T-cell (primary cell): ENCODE measurements at places on chromosomes 12 and 14.

DNA sequence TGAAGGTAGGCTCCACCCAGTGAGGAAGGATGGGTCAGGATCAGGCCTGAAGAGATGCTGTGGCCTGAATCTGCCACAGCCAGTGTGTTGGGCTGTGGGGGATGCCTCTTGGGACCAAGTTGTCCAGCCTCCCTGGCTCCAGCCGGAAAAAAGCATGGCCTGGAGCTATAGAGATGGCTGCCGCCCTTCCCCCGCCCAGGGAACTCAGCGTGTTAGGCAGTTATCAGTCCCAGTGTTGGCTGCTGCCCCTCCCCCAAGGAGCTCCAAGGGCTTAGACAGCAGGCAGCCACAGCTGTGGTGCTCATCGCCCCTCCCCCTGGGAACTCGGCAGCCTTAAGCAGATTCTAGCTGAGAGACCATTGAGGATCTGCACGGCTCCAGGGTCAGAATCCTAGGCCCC lies 158.0 kb downstream of the CAPZA3 start:
- H3K27me3 ChIP-seq: peaks cover 12% of the 10 kb centered on the region
- no peaks in the 10 kb centered on the region for H3K4me1 ChIP-seq
- no peak overlapping the region for H3K27ac ChIP-seq
- no peaks in the 10 kb centered on the region for H3K36me3 ChIP-seq
- DNase-seq: no peak

- H3K27ac ChIP-seq: no peak overlapping the region
- H3K36me3 ChIP-seq: no peaks in the 10 kb centered on the region
- H3K4me1 ChIP-seq: peaks cover 4% of the 10 kb centered on the region
- DNase-seq: no peak
- no peak overlapping the region for H3K4me3 ChIP-seq
These were observed 116.7 kb downstream of the LMNTD1 start for GRCh38 chr12:25436206-25437030.

DNA sequence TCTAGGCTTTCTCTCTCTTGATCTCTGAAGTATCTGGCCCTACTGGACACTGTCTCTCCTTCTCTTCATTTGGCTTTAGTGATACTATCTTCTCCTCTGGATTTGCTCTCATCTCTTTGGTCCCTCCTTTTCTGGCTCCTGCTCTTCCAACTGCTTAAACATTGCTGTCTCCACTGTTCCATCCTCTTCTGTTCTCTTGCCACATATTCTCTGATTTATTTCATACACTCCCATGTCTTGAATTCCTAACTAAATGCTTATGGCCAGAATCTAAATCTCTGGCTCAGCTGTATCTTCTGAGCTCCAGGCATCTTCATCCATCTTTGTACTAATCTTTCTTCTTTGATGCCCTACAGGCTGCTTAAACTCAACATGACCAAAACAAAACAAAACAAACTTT lies 25.5 kb upstream of the PCED1B start:
- H3K27ac ChIP-seq: no peak overlapping the region
- H3K36me3 ChIP-seq: no peaks in the 10 kb centered on the region
- no peaks in the 10 kb centered on the region for H3K4me1 ChIP-seq
- DNase-seq: no peak
- H3K27me3 ChIP-seq: no peaks in the 10 kb centered on the region

DNA sequence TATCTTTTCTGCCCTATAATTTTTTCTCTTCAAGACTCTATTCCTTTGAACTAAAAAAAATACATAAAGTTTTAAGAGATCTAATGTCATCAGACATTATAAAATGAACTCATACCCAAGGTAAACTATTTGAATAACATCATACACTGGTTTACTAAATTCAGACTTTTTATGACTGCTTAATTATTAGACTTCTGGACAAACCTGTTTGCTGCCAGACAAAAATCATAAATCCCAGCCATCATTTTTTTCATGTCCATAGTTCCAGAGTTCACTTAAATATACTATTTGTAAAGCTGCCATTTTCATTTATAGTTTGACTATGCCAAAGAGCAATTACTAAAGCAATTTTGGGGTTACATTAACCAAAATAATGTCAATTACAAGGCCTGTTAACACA lies 34.0 kb downstream of the USP44 start:
- no peaks in the 10 kb centered on the region for H3K27me3 ChIP-seq
- H3K27ac ChIP-seq: no peak overlapping the region
- H3K4me3 ChIP-seq: no peak overlapping the region
- H3K36me3 ChIP-seq: peaks cover 24% of the 10 kb centered on the region
- no peak for DNase-seq

- H3K4me3 ChIP-seq: no peak overlapping the region
- DNase-seq: peak; percentile 79
- H3K4me1 ChIP-seq: peaks cover 5% of the 10 kb centered on the region
- H3K27ac ChIP-seq: no peak overlapping the region
These were observed 51.3 kb downstream of the CPSF6 start for GRCh38 chr12:69290545-69291277.

- H3K4me3 ChIP-seq: peak overlapping the region; percentile 90
- no peaks in the 10 kb centered on the region for H3K4me1 ChIP-seq
- no peak for DNase-seq
- no peaks in the 10 kb centered on the region for H3K36me3 ChIP-seq
- H3K27ac ChIP-seq: peak overlapping the region; percentile 68
- H3K27me3 ChIP-seq: no peaks in the 10 kb centered on the region
These were observed 445 bp downstream of the CERS5 start for GRCh38 chr12:50166799-50167048.

GRCh38 chr14:75657331-75657730 lies 3.3 kb downstream of the ERG28 start:
- H3K27ac ChIP-seq: no peak overlapping the region
- H3K36me3 ChIP-seq: peaks cover 40% of the 10 kb centered on the region

DNA sequence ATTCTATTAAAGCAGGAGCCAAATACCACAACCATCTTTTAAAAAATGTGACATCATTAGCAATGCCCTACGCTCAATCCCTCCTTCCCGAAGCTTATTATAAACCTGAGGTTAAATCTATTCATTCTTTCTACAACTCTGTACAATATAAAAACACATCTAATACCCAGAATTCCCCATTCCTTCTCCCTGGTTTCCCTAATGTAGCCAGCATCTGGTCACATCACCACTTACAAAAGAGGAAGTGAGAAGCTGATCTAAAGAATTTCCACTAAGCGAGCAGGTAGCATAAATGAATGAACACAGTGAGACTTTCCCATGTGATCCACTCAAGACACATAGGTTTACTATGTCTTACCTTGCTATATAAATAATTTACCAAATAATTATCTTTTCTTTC lies 90.4 kb downstream of the LRP6 start:
- no peaks in the 10 kb centered on the region for H3K36me3 ChIP-seq
- no peak for DNase-seq
- H3K27me3 ChIP-seq: no peaks in the 10 kb centered on the region
- no peak overlapping the region for H3K4me3 ChIP-seq
- H3K4me1 ChIP-seq: peaks cover 4% of the 10 kb centered on the region
- no peak overlapping the region for H3K27ac ChIP-seq

DNA sequence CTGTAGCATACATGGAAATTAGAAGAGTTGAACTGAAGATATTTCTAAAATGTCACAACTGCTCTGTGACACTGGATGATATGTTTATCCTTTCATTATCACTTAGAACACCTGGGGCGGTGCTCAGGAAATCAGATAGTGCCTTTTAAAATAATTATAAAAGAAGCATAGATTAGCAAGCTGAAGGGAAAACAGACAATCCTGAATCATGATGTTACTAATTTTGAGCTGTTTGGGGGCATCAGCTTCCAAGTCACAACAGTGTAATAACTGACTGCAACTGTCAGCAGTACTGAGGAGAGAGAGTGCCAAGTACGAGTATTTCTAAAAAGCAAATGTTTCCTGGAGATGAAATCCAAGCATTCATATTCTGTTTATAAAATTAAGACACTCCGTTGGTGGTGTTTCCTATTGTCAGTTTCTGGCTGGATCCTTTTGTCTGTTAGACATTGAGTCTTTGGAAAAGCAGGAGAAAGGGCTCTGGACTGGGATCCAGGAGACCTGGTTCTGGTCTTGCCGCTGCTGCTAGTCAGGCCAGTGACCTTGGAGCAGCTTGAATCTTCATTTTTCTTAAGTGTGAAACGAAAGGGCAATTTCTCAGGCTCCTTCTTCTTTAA lies 380.1 kb downstream of the EGLN3 start:
- H3K27ac ChIP-seq: no peak overlapping the region
- no peak for DNase-seq
- no peaks in the 10 kb centered on the region for H3K36me3 ChIP-seq
- H3K27me3 ChIP-seq: no peaks in the 10 kb centered on the region

DNA sequence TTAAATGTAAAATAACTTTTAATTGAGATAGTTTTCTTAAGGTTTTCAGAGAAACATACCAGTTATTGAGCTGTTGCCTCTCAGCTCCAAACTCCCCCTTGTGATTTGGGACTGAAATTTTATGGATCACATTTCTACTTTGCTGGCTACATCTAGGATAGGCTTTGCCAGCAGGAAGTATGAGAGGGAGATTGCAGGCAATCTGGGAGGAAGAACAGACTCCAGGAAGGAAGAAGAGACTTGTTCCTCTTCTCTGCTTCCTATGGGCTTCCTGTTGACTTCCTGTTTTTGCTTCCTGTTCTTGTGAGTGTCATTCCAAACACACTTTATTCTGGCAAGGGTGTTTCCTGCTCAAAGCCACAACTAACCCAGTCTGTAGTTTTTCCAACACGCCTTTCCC lies 312.9 kb downstream of the ITPR2 start:
- no peaks in the 10 kb centered on the region for H3K27me3 ChIP-seq
- H3K4me3 ChIP-seq: no peak overlapping the region
- no peak overlapping the region for H3K27ac ChIP-seq
- H3K4me1 ChIP-seq: no peaks in the 10 kb centered on the region
- H3K36me3 ChIP-seq: no peaks in the 10 kb centered on the region

DNA sequence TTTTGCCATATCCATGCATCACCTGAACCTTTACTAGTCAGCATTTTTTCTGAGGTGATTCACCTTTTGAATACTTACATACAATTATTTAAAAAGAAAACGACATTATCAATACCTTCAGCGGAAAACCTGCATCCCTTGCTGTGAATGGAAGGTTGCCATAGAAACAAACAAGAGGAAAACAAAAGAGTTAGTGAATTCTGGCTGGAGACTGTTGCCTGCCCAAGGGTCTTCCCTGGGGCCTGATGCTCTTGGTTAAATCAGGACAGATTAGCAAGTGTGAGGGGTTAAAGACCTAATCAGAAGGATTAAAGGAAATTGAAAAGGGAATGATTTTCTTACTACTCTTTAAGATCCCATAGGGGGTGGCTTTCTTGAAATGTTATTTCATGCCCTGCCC lies 96.0 kb upstream of the WSCD2 start:
- DNase-seq: no peak
- H3K27ac ChIP-seq: no peak overlapping the region
- H3K27me3 ChIP-seq: peaks cover 2% of the 10 kb centered on the region
- H3K36me3 ChIP-seq: no peaks in the 10 kb centered on the region
- no peaks in the 10 kb centered on the region for H3K4me1 ChIP-seq
- no peak overlapping the region for H3K4me3 ChIP-seq

- no peak overlapping the region for H3K4me3 ChIP-seq
- H3K27ac ChIP-seq: no peak overlapping the region
- no peaks in the 10 kb centered on the region for H3K4me1 ChIP-seq
- DNase-seq: no peak
- no peaks in the 10 kb centered on the region for H3K27me3 ChIP-seq
- no peaks in the 10 kb centered on the region for H3K36me3 ChIP-seq
These were observed 165.0 kb downstream of the RGS6 start for GRCh38 chr14:72097173-72097783.

GRCh38 chr12:11759494-11759878 lies 110.0 kb downstream of the ETV6 start:
- H3K27me3 ChIP-seq: no peaks in the 10 kb centered on the region
- DNase-seq: no peak
- H3K27ac ChIP-seq: no peak overlapping the region
- peaks cover 9% of the 10 kb centered on the region for H3K4me1 ChIP-seq
- H3K36me3 ChIP-seq: peaks cover 19% of the 10 kb centered on the region

DNA sequence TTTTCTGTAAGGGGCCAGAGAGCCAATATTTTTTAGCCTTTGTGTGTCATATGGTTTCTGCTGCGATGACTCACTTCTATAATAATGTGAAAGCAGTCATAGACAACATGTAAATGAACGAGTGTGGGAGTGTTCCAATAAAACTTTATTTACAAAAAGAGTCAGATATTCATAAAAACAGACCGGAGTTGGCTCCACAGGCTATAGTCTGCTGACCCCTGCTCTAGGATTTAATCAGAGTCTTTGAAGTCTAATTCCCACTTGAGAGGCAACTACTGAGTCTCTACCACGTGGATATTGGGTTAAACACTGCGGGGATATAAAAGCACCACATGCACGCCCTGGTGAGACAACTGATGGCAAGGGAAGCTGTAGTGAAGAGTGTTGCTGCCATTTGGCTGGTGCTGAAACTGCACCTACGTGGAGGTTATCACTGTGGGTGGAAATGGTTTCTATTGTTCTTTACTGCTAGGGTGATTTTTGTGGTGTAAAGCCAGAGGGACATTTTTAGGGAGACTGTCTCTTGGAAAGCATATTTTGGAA lies 3.6 kb upstream of the NINJ2 start:
- H3K4me3 ChIP-seq: peak overlapping the region; percentile 6
- H3K36me3 ChIP-seq: no peaks in the 10 kb centered on the region

DNA sequence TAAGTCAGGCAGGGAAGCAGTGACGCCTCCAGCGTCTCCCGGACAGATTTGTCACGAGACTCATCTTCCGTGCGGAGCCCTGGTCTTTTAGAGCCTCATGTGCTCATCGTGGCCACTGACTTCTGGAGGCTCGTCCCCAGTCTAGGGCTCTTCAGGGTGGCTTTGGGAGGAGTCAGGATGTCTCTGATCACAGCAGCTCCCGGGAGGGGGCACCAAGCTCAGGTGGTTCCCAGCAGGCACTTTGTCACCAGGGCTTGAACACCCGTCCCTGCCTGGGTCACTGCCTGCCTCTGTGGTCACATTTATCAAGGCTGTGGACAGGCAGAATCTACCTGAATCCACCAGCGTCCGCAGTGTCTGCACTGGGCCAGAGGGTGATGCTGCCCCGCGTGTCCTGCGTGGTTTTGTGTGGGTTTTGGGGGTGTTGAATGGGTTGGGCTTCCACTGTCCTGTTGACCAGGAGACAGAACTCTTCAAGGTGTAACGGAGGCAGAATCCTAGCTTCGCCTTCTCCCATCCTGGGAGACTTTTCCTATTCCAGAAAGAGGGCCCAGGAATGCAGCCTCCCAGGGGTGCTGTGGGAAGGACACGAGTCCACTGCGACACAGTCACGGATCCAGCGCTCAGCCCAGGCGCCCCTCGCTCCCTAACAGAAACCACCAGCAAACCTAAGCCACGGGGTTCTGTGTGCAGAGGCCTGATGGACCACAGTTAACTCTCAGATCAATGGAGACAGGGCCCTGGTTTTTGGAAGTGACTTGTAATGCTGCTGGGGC lies 132.3 kb downstream of the ADGRD1 start:
- no peaks in the 10 kb centered on the region for H3K4me1 ChIP-seq
- no peak for DNase-seq
- no peaks in the 10 kb centered on the region for H3K36me3 ChIP-seq
- no peak overlapping the region for H3K27ac ChIP-seq

GRCh38 chr12:131112021-131112420 lies 158.3 kb downstream of the ADGRD1 start:
- no peak for DNase-seq
- H3K4me1 ChIP-seq: no peaks in the 10 kb centered on the region
- peaks cover 32% of the 10 kb centered on the region for H3K27me3 ChIP-seq
